ENCODE measurements at places on chromosomes 5 and 9.

DNA sequence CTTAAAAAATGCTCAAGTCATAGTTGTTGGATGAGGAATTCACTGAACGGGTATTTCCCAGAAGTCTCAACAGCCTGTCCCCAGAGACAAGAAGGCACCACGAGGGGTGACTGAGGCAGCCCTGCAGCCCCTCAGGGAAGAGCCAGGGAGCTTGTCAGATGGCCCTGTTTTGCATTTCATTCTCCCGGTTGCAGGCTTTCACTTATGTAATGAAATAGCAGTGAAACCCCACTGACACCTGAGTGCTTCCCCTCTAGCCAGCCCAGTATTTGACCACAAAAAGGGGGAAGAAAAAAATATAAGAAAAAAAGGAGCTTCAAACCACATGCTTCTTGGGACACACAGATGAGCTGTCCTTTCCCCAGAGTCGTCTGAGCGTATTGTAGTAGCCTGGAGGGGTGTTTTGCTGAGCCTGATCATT, 75.3 kb upstream of the IL12B start:
- no peak for DNase-seq

DNA sequence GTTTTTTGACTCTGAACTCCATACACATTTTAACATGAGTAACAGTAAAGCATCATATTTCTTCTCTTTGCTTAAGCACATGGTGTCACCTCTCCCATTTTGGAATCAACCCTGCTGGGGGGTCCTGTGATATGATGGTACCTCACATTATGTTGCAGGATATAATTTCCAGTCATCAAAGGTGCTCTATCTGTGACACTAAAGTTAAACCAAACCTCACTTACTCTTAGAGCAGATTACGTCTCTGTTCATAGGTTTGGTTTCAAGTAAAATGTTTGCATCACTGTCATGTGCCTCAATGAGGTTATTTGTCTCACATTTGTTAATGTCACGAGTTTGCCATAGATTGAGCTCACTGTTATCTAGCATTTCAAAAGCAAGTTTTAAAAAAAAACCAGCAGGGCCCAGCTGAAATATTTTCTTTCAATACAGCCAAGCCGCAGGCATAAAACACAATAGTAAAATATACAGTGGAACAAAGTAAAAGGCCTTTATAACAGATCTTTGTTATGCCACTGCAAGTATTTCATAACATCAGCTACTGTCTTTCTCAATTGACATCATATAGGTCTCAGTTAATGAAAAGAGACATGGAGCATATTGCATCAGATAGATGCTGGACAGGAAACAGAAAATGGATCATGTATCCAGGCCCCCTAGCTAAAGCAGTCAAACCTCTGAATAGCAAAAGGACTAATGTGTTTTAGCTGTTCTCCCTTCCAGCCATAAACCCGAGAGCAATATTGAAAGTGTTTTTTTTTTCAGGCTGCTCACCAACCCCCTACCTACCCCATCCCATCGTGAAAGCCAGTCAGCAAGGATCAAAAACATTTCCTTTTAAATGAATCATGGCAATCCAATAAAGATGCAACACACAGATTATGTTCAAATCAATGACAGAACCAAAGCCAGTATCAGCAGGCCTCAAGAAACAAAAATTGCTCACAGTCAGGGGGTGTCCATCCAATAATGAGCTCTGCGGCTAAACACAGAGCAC, 182.1 kb upstream of the ITGA1 start:
- DNase-seq = no peak

DNA sequence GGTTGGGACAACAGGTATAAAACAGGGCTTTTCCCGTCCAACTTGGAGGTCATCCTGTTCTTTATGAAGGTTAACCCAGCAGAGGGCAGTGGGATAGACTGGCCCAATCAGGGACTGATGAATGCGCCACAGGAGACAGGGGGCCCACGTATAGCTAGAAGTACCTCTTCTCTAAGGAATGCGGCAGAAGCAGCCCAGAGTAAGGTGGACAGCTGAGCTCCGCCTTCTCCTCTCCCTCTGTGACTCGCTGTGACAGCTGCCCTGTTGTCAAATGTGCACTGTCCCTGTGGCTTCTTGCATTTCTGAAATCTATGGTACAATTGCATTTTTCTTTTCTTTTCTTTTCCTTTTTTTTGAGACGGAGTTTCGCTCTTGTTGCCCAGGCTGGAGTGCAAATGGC, 306.6 kb downstream of the FBXL7 start:
- no peak for DNase-seq

DNA sequence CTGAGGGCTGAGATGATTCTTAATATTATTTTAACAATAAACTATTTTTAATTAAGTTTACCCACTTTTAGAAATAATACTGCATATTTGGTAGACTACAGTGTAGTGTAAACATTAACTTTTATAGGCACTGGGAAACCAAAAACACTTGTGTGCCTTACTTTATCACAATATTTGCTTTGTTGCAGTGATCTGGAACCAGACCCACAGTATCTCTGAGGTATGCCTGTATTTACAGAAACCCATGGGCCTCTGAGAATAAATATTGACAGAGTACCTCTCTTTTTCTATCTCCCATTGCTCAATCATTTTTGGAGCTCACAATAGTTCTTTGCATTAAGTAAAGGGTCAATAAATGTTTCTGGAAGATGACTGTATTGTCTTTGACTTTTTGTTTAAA, 73.3 kb downstream of the SLCO4C1 start:
- no peak for DNase-seq
